ENCODE measurements at places on chromosomes 2 and 18.

DNA sequence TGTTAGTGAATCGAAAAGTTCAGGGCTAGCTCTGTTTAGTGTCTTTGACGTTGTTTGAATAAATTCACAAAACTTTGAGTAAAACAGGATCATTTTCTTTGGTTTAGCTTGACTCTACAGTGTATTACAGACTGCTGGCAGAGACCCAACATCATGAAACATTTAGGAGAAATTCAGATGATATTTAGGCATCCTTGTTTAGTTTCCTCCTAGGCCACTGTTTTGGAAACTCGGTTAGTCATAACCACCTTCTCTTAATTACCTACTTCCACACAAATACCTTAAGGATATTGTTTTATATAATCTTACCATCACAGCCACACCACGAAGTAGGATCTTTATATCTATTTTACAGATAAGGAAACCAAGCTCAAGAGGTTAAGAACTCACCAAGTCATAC lies 7.8 kb downstream of the LIMS1 start:
- DNase-seq: peak; percentile 50

DNA sequence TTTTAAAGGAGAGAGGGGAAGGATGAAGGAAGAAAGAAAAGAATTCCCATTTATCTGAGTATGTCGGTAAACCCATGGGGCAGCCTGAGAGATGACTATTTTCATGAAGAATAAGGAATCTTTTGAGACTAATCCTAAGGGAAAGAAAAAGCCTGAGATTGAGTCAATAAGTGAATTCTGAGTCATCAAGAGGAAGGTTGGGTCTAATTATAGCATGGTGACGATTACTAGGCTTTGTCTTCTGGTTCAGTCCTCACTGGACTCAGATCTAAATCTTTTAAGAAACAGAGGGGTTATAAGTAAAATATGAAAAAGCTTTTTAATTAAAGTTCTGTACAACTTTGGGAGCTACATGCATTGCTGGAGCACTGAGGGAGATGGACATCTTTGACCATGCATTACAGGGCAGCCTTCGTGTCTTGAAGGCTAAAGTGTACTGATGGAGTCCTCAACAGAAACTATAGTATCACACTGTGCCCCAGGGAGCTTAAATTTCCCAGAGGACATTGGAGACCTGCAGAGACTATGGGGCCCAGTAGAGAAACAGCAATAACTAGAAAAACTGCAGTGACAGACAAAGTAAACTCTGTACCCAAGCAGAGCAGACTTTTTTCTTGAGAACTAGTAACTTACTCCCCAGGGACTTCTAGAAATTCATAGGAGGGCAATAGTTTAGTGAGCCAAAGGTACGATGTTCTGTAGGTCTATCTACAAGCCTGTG lies 260.9 kb downstream of the RAD51AP2 start:
- no peak for DNase-seq

DNA sequence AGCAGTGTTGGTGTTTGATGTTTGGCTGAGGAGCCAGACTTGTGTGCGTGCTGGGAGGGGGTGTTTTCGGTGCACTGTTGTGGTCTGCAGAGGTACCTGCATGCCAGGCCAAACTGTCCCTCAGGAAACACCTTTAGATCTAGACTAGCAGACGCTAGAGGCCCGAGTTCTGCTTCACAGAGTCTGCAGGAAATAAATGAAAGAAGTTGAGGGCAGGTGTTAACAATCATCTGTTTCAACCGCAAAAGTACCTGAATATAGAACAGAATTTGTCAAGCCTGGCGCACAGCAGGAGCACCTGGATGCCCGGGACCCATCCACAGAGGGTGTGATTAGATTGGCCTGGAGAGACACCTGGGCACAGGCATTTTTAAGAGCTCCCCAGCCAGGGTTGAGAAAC lies 40.5 kb upstream of the REL start:
- no peak for DNase-seq

- DNase-seq: no peak
These were observed 108.9 kb upstream of the CDC42EP3 start for GRCh38 chr2:37780387-37780676.

GRCh38 chr2:182717416-182717815 lies 1.4 kb downstream of the DNAJC10 start:
- no peak for DNase-seq

DNA sequence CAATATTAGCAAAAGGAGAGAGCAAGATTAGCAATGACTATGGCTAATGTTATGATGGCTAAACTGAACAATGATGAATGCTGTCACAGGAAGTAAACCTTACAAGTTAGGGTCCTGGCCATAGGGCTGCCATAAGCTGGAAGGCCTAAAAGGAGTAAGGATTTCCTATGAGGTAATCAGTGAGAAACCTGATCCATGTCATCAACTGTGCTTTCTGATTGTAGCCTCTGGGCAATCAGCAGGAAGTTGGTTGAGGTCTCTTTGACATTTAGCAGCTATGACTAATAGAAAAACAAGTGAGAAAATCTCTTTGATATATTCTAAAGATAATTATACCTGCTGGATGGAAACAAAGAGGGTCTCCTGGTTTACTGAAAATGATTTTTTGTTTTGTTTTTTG lies 193.0 kb downstream of the RAB3GAP1 start:
- peak; percentile 9 for DNase-seq

GRCh38 chr2:170362313-170362870 lies 184.4 kb downstream of the MYO3B start:
- DNase-seq: no peak

- no peak for DNase-seq
These were observed 51.4 kb downstream of the LBH start for GRCh38 chr2:30282721-30283120.

GRCh38 chr2:18795906-18796305 lies 206.5 kb upstream of the NT5C1B start:
- DNase-seq: no peak

DNA sequence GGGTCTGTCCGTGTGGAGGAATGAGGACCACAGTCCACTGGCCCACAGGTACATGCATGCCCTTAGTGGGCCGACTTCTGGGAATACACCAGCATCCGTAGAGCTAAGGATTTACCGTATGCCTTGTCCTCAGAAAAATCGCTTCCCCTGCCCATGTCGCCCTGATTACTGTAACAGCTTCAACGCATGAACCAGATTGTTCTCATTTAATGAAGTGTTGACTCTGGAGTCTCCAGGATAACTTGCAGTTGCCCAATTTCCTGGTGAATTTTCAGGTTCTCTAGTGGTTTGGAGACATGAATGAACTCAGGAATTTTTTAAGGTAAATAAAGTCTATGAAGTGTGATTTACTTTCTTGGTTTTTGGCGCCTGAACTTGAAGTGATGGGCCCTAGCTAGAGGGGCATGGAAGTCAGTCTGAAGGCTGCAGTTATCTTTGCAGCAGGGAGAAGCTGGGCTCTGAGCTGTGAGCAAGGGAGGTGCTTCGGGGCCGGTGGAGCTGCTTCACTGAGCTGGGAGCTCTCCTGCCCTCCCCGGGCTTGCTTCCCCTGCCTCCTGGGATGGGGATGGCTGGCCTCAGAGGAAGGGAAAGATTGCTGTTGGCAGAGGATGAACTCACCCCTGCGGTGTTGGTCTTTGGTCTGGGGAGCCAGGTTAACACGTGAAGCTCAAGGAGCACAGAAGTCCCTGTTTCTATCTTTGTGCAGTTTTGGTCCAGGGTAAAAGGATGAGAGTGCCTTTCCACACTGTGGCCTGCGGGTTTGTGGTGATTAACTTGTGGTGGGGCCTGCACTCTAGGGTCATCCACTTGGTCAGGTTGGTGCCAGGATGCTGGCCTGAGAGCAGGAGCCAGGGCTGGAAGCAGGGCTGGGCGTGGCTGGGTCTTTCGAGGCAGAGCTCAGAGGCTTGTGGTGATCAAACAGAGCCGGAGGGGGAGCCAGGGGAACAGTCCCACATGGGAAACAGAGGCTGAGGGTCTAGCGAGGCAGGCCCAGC lies 28.1 kb downstream of the TCF7L1 start:
- peak; percentile 27 for DNase-seq

- DNase-seq: no peak
These were observed 780.8 kb upstream of the GCFC2 start for GRCh38 chr2:76491503-76491902.

GRCh38 chr2:33395655-33396249 lies 80.7 kb upstream of the RASGRP3 start:
- peak; percentile 46 for DNase-seq

- DNase-seq: no peak
These were observed 60.6 kb upstream of the REV1 start for GRCh38 chr2:99550368-99550767.

DNA sequence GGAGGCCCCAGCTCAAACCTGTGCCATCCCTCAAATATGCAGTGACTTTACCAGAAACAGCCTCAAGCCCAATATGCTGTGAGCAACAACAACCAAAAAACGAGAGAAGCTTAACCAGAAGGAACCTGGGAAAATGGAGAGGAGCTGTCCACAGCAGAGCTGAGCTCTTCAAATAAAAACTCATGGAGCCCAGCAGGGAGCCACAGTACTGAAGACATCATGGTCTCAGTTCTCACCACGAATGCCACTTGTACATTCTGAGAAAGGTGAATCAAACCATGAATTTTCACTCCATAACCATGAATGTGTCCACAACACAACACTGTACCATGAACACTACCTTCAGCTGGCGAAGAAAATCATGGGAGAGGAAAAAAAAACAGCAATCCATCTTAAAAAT lies 50.5 kb downstream of the KLHL14 start:
- no peak for DNase-seq

DNA sequence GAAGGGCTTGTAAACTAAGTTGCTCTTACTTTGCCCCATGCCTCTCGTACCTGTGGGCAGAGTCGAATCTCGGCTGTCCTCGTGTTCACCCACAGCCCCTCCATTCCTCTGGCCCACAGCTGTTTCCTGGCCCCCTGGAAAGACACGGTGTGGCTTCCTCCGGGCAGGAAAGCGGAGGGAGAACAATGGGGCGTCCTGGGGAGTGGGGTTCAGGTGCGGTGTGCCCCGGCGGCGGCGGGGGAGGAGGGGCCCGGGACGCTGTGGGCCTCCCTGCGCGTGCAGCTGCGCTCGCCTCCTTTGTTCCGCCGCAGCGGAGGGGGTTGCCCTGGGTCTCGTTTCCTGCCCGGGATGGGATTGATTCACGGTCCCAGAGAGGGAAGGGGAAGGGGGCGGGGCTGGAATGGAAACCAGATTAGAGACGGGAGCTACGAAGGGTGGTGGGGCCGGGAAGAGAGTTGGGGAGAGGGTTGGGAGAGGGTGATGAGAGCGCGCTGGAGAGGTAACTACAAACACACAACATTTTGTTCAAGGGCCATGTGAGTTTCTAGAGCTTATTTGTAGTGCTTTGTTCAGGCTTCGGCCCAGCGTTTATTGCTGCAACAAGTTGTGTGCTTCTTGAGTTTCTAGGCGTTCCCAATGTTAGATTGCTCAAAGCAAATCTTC lies 796 bp downstream of the MYO1B start:
- no peak for DNase-seq

DNA sequence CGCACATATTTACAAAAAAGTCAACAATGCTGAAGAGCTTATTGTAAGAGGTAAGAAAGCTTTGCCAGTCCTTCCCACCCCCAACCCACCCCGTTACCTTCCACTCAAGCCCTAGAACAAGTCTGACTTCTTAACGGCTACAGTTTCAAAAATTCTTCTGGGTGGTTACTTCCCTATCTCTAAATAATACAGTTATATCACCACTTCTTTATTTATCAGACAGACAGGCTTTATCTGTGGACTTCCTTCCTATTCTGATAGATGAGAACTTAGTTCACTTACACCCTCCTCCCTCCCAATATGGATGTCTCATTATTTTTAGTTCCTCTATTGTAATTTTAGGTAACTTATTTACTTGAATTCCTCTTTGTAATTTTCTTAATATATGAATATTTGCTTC lies 26.7 kb upstream of the ACTR3 start:
- DNase-seq: no peak

DNA sequence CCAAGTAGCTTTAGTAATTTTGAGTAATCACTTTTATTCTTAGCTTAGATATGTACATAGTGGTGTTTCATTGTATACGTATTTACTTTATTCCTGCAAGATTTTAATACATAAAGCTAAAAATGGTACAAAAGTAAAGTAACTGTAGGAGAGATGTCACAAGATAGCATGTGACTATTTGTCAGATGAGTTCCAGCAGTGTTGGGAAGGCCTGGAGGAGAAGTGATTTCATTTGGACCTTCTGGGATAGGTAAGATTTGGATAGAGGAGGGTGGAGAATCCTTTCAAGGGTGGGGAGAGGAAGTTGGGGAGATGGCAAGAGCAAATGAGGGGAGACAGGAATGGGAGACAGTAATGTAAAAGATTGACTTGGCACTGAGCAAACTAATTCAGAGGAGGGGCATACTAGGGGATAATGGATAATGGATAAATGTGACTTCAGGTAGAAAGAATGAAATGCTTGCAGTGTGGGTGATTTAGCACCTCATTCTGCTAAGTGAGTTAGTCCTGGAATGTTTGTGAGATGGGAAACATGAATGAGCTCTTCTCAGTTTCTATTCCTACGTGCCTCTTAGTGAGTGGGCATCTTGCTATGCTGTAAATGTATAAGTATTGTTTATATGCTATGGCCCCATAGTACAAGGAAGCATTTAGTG lies 10.5 kb downstream of the WDR43 start:
- DNase-seq: no peak

GRCh38 chr2:6780765-6781274 lies 84.9 kb downstream of the CMPK2 start:
- peak; percentile 75 for DNase-seq

DNA sequence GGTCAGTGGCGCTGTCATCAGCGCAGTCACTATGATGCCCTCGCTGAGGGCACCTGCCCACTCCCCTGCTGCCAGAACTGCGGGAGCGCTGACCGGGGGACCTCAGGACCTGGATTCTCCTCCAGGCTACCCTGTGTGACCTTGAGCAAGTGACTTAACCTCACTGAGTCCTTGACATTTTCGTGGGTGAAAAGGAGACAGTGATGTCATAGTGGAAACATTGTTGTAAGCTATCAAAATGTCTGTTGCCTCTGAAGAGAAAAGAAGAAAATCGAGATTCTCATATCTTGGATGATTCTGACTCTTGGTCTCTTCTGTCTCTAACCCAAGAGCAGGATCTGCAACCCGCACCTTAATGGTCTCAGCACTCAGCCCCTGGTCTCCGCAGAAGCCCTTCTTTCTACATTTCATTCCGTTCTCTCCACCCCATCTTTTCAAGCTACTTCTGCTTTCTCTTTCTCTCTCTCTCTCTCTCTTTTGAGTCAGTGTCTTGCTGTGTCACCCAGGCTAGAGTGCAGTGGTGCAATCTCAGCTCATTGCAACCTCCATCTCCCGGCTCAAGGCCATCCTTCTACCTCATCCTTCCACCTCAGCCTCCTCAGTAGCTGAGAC lies 978 bp upstream of the TUBA4A start:
- no peak for DNase-seq

GRCh38 chr2:170950221-170950761 lies 21.2 kb downstream of the GORASP2 start:
- no peak for DNase-seq

DNA sequence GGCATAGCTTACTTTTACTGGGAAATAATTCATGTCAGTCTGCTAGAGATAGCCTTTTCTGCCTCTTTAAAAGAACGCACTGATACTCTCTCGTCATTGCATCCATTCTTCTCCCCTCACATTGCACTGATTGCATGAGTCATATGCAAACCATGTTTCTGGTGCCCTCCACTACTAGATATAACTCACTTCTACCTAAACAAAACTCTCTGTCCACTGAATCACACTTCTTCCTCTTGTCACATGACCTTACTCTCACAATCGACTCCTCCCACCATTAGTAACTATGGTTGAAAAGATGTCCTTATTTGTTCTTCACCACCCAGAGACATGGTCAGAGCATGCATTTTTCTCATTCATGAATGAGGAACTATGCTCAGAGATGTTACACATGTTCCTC lies 158.0 kb downstream of the CSRNP3 start:
- DNase-seq: no peak

GRCh38 chr18:55743736-55744135 lies 155.7 kb upstream of the TCF4 start:
- DNase-seq: no peak

- no peak for DNase-seq
These were observed 8.4 kb downstream of the ACSL3 start for GRCh38 chr2:222869252-222869560.
